Activated CD8-positive, alpha-beta memory T cell treated with anti-CD3 and anti-CD28 coated beads for 48 hours (primary cell): ENCODE measurements at places on chromosomes 6 and 20.

DNA sequence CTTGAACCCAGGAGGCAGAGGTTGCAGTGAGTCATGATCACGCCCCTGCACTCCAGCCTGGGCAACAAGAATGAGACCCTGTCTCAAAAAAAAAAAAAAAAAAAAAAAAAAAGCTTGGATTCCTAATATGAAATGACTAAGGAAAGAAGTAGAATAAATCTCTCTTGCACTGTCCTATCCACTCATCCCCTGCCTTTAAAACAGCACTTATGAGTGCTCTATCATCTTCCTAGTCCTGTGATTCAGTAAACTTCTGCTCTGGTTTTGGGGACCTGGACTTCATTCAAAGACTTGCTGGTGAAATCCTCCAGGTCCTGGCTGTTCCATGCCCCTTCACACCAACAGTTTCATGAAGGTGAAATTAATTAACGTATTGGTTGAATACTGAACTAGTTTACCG is 29.6 kb downstream of the TNFAIP3 start:
- no peak for DNase-seq

DNA sequence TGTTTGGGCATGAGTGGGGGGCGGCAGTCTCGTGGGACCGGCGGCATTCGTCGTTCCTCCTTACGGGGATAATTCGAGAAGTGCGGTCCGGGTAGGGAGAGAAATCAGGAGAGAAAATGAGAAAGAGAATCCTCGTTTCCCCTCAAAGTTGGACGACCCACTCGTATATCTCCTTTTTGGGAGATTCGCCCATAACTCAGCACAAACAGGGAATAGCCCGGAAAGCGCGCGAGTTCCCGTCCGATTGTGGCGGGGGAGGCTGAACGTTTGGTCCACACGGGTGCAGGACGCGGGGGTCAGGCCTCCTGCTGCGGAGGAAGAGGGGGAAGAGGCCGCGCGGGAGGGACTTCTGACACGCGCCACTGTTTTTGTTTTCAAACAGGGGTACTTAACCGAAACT is 42.4 kb downstream of the POPDC3 start:
- DNase-seq, result no peak

DNA sequence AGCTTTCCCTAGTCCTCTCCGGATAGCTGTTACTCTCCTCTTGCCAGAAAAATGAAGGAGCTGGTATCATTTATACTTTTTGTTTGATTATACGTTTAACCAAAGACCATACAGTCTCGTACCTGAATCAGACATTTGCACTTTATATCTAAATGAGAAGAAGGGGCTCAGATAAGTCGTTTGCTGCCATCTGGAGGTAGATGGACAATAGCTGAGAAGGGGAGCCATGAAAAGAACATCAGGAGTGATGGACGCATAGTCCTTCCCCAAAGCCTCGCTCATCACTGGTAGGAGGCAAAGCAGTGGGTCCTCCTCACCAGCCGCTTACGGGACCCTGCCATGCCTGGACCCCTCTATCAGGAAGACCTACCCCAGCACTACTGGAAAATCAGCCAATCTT is 45.4 kb downstream of the RPF2 start:
- no peak for DNase-seq

- DNase-seq, result no peak
Observed at GRCh38 chr20:45368221-45368980, 5.4 kb downstream of the SYS1 start.

DNA sequence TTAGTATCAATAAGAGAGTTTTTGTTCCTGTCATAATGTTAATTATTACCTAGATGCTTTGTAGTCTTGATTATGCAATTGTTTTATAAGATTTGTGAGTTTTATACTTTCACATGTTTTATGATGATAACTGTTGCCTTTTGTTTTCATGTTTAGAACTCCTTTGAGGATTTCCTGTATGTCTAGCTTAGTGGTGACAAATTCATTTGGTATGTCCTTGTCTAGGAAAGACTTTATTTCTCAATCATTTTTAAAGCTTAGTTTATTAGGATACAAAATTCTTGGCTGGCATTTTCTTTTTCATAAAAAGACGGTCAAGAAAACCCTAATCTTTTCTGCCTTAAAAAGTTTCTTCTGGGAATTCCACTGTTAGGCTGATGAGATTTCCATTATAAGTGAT is 849.9 kb upstream of the EYS start:
- no peak for DNase-seq

GRCh38 chr6:86273936-86274335 is 631.2 kb upstream of the SYNCRIP start:
- no peak for DNase-seq

DNA sequence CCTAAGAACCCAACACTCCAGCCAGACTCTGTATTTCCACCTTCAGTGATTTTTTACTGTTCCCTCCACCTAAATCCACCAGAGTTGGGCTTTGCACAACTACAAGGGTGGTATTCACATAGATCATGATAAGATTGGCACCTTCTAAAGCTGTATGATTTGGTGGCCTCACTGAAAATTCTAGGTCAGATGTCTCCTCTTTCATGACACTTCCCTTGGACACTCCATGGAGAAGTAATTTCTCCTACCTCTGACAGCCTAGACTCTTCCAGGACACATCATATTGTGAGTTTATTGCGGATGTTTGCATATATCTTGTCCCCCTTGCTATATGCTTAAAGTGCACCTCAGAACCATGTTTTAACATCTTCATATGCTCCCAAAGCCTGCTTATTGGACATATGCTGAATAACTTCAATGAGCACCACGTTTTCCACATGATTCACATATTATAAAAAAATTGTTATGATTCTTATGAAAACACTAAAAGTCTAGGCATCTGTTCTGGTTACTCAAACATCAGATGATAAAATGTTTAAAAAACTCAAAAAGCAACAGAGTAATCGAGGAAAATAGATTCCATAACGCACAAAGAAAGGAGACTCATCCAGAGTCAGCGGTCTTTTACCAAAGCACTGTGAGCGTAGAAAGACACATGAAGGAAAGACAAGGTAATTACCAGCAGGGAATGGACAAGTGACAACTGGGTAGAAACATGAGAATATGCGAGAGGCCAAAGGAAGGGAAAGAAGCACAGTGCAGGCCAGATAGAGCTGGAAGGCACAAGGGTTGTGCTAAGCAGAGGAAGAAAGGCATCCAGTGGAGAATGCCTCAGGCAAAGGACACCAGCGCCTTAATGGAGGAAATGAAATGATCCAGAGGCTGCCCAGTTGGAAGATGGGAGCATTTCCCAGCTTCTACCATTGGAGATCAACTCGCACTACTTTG is 46.5 kb downstream of the KIF16B start:
- DNase-seq, result no peak

DNA sequence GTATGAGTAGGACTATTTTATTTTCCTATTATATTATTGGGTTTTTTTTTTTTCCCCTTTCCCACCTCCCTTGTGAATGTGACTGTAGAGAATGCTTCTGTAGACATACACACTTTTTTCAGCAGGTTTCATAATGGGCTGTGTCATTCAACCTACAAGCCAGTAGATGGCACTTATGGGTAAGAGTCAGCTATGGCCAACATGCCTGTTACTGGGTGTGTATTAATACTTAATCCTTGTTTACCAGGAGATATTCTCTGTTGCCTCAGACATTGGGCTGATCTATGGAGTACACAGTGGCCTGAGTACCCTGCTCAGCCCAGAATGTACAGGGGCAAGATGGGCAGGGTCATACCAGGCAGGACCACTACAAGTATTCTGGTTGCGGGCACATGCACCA is 382.5 kb downstream of the EPHA7 start:
- DNase-seq, result no peak

DNA sequence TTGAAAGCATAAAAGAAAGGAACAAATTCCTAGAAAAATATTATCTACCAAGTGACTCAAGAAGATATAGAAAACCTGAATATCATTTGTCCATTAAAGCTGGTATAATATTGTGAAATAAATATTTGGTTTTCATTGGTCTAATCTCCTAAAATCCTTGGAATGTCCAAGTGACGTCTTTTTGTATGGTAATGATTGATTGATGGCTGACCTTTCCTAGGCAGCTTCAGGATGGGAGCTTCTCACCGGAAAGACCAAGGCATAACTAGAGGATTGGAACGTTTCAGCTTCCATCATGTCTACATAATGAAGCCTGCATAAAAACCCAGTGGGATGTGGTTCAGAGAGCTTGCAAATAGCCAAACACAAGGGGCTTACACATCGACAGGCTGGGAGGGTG is 57.6 kb upstream of the MAN1A1 start:
- DNase-seq, result no peak

DNA sequence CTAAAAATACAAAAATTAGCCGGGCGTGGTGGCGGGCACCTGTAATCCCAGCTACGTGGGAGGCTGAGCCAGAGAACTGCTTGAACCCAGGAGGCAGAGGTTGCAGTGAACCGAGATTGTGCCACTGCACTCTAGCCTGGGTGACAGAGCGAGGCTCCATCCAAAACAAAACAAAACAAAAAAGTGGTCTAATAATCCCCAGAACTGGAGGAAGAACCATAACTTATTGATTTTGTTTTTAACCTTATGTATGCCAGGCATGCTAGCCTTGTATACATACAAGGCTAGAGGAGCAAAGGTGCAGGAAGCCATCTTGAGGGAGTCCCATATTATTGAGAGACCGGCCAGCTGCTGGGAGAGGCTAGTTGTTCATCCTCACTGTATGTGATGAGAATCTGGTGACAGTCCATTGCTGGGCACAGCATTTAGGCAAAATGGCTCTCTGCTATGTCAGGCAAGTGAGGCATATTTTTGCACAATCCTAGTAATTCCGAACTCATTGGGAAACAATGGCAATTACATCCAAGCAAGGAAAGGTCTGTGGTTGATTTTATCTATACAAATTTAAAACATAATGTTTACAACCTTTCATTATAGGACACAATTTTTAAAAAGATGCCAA is 18.0 kb downstream of the HFE start:
- no peak for DNase-seq

- no peak for DNase-seq
Observed at GRCh38 chr6:3565291-3565690, 108.4 kb upstream of the SLC22A23 start.

GRCh38 chr20:34717230-34718095 is 13.3 kb downstream of the TP53INP2 start:
- no peak for DNase-seq

- no peak for DNase-seq
Observed at GRCh38 chr6:37956711-37957275, 137.3 kb downstream of the ZFAND3 start.

DNA sequence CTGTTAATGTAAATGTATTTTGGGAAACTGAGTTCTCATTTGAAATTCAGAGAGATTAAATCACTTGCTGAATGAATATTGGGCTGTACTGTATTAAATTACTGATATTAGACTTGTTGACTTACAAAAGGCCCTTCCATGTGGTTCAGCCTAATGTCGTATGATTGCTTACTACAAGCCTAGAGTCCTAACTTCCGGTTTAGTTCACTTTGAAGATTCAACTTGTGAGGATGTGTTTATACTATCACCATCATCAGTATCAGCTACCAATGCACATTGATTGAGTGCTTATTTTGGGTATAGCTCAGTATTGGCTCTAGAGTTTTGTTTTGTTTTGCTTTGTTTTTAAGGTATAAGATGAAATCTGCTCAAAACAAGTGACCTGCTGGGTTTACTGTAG is 48.3 kb downstream of the FAM217A start:
- DNase-seq, result no peak

GRCh38 chr6:126905917-126906316 is 212.6 kb upstream of the RSPO3 start:
- DNase-seq, result no peak

DNA sequence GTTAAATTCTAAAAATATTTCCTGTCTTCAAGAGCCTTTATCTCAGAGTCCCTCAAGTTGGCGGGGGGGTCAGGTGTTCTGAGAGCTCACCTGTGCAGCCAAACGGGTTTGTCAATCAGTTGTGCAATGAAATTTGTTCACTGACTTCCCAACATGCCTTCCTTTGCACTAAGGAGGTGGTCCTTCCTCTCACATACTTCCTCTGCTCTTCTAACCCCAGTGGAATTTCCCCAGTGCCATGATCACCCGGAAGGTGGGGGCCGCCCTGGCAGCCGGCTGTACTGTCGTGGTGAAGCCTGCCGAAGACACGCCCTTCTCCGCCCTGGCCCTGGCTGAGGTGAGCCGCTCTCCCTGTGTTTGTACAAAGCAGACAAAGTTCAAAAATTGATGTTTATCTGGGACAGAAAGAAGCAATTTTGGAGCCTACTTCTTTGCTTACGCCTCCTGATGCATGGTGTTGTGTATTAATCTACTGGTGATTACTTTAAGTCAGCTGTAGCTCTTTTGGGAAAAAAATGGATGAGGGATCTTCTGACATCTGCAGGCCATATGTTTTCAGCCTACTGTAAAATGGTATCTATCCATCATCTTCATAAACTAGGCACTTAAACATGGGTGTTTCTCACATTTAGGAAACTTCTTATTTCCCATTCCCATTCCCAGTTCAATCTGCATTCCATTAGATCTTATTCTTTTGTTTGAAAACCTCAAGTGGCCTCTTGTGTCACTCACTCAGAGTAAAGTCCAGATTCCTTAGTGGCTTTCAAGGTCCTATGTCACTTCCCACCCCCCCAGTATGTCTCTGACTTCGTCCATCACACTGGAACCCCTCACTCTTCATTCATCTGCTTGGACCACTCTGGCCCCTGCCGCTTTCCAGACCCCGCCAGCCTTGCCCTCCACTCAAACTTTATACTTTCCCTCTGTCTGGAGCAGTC is 10.1 kb downstream of the ALDH5A1 start:
- no peak for DNase-seq

GRCh38 chr20:37265152-37265551 is 3.5 kb upstream of the GHRH start:
- no peak for DNase-seq

GRCh38 chr6:47047097-47047478 is 5.0 kb upstream of the ADGRF1 start:
- DNase-seq, result no peak

DNA sequence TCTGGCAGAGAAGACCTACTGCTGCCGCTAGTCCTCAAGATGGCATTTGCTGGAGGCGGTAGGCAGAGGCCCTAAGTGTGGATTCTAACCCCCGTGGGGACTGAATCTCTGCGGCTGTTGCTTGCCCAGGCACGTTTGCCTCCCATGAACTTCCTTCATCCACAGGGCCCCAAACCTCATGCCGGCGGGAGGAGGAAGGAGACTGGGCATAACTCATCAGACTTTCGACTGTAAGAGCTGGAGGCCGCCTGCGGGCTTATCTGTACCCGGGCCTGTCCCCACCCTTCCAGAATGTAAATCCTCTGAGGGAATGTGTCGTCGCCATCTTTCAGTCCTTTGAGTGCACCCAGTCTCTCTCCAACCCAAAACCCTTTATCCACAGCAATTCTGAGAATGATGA is 990 bp downstream of the ZFP57 start:
- no peak for DNase-seq

- DNase-seq, result no peak
Observed at GRCh38 chr20:63702036-63702665, 5.6 kb downstream of the ARFRP1 start.
